Cardiac fibroblast (primary cell): ENCODE measurements at places on chromosomes 1 and 21.

DNA sequence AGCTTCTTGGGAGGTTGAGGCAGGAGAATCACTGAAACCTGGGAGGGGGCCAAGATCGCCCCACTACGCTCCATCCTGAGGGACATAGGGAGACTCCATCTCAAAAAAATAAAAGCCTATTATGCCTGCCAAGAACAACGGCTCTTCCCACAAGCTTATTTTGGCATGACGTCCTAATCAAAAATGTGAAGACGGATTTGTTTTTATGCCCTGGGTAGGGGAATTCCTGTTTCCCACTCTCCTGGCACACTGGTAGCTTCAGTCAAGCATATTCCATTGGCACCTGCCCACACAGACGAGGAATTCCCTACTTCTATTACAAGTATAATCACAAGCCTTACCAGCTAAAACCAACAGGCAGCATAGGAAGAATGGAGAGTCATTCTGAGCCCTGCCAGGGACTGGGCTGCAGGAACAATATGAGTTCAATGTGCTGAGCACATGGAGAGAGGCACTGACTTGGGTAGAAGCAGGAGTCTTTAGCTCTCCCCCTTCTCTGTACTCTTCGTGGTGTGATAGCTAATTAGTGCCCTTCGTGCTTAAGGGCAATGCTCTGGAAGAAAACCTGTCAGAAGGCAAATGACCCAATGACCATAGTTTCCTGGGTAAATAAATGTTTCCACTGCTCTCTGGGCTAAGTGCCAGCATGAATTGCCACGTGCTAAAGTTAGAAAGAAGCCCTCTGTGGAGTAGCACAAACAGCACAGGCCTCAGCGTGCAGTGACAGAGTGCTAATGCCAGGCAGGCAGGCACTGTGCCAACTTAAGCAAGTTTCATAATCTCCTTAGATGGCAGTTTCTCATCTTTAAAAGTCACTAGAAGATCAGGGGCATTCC, 16.8 kb downstream of the TNFSF4 start:
- peak; percentile 89 for DNase-seq

DNA sequence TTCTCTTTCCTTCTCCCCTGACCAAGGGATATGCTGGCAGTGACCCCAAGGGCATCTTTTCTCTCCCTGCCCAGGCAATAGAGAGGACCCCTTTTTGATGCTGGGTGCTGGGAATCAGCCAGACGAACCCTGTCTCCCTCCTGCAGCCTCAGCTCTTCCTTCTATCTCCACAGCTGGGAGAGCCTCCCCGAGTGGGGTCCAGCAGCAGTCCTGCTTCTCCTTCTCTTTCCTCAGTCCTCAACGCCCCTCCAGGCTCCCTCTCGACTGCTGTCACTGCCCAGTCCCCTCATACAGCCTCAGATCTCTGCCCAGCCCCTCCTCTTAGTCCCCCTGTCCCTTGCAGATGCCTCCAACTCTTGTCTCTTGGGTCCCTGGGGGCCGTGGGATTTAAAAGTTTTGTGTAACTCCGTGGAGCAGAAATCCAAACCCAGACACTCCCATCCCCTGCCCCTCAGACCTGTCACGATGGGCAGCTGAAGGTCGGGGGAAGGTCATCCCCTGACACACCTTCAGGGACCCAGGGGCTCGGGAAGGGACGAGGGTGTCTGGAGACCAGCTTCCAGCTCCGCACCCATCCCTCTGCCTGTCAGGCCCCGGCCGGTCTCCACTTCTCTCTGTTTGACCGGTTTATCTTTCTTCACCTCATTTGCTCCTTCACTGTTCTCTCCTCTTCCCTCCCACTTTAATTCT, 5.8 kb upstream of the ETV3L start:
- DNase-seq: no peak

DNA sequence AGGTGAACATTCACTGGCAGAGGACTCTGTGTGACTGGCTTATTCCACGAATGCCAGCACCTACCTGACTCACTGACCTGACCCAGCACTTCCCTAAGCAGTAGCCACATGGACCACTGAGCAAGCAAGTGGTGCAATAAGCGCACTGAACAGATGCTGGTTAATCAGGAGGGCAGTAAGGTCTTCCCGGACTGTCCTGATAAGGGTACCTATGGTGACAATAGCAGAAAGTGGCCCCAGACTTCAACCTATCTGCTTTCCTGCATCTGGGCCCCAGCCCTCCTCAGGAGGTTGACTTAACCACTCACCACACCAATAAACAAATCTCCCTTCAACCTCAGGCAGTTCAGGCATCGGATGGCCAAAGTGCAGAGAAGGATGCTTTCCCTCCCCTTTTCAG, 65.7 kb downstream of the SETD4 start:
- no peak for DNase-seq

- no peak for DNase-seq
These were observed 17.3 kb upstream of the RBM15 start for GRCh38 chr1:110321846-110322245.

DNA sequence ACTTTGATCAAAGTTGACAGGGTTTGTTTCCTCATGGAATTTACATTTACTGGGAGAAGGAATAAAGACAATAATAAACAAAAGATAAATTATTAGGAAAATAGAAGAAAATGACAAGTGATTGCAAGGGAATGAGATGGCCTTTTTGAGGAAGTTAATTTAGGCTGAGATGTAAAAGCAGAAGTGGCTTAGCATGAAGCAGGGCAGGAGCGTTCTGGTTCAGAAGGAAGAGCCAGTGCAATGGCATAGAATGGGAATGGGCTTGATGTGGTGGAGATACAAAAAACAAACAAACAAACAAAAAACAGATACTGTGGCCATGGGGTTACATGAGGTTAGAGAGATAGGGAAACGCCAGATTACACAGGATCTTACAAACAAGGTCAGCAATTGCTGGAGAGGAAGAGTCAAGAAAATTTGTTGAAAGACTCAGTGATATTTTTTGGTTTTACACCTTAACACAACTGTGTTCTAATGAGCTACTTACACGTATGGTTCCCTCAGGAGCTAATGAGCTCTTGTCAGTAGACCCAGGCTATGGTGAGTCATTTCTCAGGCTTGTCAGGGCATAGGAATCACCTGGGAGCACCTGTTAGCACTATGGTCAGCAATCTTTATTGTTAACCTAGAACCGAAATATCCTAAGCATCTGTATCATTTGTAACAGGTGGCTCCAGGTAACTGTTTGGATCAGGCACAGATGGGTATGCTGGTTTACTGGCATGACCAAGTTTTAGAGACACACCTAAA, 8.7 kb upstream of the CADM3 start:
- DNase-seq: no peak

DNA sequence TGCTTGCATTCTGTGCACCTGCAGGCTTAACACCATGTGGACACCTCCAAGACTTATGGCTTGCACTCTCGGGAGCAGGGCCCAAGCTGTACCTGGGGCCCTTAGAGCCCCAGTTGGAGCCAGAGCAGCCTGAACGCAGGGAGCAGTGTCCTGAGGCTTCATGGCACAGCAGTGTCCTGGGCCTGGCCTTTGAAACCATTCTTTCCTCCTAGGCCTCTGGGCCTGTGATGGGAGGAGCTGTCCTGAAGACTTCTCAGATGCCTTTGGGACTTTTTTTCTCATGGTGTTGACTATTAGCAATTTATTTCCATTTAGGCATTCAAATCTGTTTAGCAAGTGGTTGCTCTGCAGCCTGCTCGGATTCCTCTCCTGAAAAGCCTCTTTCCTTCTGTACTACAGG, 11.0 kb downstream of the RPTN start:
- no peak for DNase-seq

DNA sequence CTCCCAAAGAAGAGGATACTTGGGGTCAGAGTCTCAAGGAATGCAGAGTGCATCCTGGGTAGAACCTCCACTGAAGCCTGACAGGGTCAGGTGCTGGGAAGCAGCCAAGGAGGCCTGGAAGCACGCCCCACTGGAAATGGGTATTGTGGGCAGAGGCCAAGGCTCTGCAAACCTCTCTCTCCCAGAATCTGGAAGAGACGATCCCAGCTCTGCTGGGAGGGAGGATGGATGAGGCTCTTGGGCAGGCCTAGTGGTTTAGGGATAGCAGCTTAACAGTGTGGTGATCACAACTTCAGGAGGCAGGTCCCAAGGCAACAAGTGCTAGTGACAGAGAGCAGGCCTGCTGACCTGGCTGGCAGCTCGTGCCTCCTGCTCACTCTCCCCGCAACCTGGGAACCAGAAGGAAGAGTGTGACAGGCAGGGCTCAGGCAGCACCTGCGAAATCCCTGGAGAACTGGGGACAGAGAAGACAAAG, 641.0 kb downstream of the PLPP3 start:
- no peak for DNase-seq

GRCh38 chr1:12542138-12542465, 75.9 kb downstream of the DHRS3 start:
- no peak for DNase-seq

DNA sequence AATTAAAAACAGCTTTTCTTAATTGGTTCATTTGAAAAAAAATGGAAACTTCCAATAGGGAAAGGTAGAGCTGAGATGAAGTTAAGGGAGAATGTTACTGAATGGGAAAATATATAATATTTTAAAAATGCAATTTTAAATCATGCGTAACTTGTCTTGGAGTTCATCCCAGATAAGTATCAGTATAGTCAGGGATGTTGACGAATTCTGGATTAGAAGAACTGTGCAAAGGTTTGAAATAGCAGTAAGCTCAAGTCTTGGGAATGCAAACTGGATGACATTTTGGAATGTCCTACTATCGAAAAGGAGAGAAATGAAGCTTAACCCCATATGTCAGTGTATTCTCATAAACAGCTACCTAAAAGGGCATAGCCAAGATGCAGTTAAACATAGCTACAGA, 4.0 kb upstream of the ST6GALNAC3 start:
- DNase-seq: peak; percentile 7

DNA sequence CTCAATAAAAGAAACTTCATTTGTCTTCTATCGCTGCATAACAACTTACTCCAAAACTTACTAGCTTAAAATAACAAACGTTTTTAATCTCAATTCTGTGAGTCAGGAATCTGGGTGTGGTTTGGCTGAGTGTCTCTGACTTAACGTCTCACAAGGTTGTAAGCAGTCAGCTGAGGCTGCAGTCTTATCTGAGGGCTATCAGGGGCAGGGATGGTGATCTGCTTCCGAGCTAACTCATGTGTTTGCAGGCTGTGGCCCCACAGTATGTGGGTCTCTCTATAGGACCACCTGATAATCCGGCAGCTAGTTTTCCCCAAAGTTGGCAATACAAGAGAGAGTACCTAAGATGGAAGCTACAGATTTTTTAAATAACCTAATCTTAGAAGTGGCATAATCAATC, 234.2 kb upstream of the FGGY start:
- peak; percentile 83 for DNase-seq
